Stimulated activated CD8-positive, alpha-beta memory T cell treated with anti-CD3 and anti-CD28 coated beads, Interleukin-4, amount 100 ng/mL, for 24 hours (primary cell): ENCODE measurements at places on chromosomes 12 and 14.

DNA sequence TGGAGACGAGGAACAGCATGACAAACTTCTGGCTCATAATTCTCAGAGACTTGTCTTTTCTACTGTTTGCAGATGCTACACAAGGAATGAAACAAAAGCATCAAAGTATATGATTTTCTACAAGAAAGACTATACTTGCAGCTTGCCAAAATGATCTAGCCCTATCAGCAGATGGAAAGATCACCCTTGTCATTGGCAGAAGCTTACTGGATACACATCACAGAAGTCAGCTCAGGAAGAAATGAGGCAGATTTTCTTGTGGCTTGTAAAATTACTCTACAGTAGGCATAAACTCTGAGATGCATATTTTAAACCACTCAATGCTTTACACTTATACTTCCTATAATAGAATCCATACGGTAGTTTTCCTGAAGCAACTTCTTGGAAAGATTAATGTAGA lies 20.6 kb downstream of the E2F7 start:
- no peak for DNase-seq

DNA sequence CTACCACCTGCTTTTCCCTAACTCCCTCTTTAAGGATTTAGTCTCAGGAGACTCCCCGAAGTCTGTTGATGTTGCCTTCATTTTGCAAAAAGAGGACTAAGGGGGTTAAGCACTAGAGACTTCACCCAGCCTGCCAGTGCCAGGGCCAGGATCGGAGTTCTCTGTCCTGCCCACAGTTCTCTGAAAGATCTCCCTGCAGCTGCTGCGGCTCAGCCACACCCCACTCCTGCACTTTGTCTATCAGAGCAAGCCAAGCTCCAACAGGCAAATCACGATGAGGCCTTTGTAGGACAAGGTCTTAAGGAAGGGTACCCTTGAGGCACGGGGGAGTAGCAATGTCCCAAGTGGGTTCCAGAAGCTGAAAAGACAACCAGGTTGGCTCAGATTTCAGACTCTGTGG lies 148.8 kb upstream of the EGLN3 start:
- no peak for DNase-seq

GRCh38 chr12:55707841-55708694 lies at the start of gene ITGA7:
TSS of gene ITGA7 (minus strand) at chr12:55707904. CDS start at chr12:55707682, 222 bp downstream.
- peak; percentile 49 for DNase-seq

GRCh38 chr14:103527408-103528145 lies 1.4 kb upstream of the TRMT61A start:
- no peak for DNase-seq

- no peak for DNase-seq
These were observed 121.9 kb downstream of the CAND1 start for GRCh38 chr12:67391034-67391433.

- peak; percentile 60 for DNase-seq
These were observed 32.2 kb upstream of the GNG2 start for GRCh38 chr14:51828017-51828797.

DNA sequence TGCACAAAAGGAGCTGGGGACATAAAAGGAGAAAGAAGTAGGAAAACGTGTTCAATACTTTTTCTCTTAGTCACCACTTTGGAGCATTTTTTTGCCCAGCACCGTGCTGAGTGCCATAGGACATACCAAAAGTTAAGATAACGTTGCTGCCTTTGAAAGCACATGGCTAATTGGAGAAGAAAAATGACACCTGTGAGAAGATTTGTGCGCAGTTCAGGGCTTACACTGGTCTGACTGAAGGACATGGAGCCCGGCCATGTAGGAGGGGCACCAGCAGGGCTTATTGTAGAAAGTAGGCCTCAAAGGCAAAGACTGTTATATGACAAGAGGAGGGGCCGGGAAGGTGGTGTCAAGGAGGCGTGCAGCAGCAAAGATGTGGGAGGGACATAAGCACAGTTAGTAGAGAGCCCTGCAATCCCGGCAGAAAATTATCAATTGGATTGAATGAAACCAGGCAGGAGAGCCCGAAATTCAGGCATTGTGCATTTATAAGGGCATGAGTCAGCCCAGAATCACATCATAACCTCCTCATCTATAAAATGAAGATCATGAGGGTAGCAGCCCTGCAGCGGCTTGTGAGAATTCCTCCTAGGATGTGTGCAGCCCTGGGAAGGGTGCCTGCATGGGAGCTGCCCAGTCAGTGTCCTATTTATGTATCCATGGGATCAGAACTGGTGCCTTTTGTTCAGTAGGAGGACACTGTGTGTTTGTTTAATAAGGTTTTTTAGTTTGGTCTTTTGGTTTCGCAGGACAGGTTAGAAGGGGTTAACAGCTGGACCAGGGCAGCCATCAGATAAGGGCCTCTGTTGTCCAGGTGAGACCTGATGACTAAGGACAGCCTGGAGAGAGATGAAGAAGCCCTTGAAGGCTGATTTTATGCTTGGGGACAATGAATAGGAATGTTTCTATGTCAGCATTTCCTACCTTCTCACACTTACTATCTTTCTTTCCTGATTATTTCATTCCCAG lies 122.4 kb downstream of the GPR135 start:
- no peak for DNase-seq

GRCh38 chr12:26700430-26700829 lies 132.6 kb downstream of the ITPR2 start:
- no peak for DNase-seq

DNA sequence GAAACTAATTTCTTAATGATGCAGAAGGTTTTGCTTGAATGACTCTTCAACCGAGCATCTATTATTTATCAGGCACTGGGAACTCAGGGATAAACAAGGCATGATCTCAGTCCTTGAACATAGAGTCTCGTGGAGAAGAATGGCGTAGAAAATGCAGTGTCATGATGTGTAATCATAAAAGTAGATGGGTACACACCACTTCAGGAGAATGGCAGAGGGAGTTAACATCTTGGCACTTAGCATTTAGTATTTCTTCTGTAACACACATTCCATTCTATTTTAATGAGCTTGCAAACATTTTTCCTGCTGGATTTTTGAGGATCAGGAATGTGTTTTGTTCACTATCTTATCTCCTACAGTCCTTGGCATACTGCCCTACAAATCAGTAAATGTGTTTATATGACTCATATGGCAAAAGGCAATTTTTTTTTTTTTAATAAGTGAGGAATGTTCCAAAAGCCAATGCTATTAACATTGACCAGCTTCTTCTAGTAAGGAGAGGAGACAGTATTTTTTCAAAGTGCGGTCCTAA lies 3.8 kb downstream of the TXNRD1 start:
- DNase-seq: no peak

- no peak for DNase-seq
These were observed 667.3 kb downstream of the SLC16A7 start for GRCh38 chr12:60263161-60263560.

DNA sequence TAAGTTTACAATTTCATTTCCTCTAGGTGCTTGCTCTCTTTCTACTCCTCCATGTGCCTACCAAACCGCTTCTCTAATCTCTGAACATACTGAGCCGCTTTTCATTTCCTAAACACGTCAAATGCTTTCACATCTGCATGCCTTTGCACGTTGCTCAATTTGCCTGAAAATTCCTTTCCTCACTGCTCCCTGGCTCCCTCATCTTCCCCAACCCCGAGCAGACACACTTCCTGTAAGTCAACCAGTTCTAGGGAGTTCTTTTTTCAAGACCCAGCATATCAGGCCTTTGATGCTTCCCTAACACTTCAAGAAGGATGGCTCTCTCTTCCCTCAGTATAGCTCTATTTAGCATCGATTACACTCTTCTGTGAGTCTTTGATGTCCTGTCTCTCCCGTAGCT lies 50.3 kb downstream of the LMO3 start:
- no peak for DNase-seq

- no peak for DNase-seq
These were observed 125.7 kb downstream of the SCARB1 start for GRCh38 chr12:124737772-124738635.

DNA sequence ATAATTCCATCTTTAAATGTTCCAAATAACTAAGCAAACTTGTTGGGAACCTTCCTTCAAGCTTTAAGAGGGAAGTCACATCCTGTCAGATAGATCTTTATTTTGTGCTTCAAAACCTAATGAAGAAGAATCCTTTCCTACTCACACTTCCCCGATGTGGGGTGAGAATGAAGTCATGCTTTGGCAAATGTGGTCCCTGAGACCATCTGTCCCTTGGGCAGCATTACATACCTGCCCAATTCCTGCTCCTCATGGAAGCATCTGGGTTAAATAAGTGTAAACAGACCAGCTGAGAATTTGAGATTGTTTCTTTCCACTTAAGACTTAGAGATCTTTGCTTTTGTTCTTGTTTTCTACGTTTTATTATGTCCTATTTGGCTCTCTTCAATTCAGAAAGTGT lies 606.0 kb upstream of the TMEM132C start:
- no peak for DNase-seq

- no peak for DNase-seq
These were observed 119.2 kb upstream of the DAAM1 start for GRCh38 chr14:59069163-59069854.

DNA sequence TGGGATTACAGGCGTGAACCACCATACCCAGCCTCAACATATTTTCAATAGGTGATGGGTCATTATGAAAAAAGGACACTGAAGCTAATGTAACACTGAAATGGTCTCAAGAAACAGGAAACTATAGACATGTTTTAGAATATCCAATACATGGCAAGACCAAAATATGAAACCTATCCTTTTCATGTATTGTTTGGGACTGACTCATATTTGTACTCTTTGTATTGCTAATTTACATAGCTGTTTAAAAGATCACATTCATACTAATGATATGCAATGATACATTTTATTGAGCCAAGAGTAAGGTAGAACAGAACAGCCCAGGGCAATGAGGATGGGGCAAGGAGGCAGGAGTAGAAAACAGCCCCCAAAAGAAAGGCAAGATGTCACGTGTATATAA lies 32.6 kb downstream of the RESF1 start:
- no peak for DNase-seq

DNA sequence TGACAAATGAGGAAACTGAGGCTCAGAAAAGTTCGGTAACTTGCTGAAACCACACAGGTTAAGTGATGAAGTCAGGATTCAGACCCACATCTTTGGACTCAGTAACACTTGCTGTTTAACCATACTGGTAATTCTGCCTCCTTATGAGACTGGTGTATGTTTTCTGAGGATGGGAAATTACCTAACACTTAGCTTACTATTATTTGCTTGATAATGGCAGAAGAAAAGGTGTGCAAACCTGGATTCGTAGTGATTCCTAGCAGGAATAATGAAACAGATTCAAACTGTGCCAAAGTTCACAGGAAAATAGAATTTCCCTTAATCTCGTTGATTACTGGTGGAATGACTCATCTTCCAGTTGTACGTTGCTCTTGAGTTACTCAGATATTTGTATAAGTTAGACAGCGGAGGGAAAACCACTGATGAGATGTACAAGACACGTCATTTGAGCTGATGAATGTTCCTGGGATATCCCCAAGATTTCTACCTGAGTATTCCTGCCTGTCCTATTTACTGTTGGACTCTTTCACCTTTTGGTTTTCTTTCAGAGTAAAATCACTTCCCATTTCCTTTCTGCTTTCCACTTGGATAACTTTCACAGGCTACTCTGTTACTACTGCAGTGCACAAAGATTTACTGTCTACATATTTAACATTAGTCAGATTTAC lies 37.5 kb downstream of the PRORP start:
- DNase-seq: no peak

GRCh38 chr14:58668848-58669480 lies 31.2 kb downstream of the DACT1 start:
- DNase-seq: no peak

- no peak for DNase-seq
These were observed 136.1 kb downstream of the CALM1 start for GRCh38 chr14:90532826-90533525.

- DNase-seq: no peak
These were observed 111.8 kb upstream of the DNM1L start for GRCh38 chr12:32567296-32567674.

DNA sequence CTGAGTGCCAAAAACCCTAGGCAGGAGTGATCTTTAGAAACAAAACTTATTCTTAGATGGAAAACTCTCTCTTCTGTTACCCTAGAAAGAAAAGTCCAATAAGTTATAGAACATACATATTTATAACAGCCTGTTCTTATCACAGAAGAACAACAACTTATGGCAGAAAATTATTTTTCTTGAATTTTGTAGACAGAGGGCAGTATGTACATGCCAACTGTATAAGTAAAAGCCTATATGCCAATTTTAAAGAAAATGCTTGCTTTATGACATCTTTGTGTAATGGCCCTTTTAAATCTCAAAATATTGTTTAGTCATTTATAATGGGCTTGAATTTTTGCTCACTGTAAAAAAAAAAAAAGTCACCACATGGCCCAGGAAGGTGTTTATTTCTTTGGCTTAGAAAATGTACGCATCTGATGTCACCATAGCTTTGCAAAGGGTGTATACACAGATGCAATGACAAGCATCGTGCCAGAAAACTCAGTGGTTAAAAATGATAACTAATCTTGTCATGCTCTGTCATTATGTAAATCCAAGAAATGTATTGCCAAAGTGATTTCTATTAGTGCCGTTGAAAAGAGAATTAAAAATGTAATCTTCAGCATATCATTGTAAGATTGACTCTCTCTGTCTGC lies 38.3 kb upstream of the GRIP1 start:
- DNase-seq: no peak

DNA sequence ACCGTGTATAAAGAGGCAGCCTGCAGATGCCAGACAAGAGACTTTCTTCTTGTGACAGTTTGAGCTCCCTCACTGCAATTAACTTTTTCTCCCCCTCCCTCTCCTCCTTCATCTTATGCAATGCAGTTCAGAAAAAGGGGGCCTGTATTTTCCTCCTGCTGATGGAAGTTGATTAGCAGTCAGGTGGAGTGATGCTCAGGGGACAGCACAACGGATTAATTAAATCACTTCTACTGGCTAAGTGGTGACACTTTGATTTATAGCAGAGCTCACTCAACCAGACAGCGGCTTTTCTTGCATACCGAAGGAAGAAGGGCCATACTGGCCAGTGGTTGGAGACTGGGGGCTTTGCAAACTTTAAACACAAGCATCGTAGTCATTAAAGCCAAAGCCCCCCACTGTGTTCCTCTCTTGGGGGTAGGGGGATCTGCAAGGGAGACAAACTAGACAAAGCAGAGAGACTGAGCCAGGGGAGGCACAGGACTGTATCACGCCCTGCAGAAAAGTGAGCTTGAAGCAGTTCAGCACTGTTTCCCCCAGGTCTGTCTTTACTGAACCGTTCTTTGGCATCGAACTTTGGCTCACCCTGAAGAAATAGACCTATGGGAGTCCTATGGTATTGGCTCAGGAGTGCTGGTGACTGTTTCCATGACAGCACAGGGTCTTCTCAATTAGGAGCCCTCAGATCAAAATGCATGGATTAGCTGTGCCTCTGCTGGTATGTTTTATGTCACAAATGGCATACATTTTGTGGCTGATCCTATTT lies 47.7 kb downstream of the SPRING1 start:
- DNase-seq: no peak

DNA sequence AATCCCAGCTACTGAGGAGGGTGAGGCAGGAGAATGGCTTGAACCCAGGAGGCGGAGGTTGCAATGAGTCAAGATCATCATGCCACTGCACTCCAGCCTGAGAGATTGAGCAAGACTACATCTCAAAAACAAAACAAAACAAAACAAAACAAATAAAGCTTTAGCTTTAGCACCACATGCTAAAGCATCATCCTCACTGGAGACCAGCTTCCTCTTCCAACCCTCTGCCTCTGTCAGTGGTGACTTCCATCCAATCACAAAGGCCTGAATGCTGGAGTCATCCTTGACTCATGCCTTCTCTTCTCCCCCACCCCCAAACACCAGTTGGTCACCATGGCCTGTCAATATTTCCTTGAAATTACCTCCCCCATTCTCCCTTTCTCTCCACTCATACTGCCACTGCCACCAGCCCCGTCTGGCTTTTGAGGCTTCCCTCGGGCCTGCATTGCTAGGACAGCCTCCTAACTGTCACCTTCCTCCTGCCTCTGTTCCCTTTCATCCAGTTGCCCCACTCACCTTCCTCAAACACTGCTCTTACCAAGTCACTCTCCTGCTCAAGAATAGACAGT lies 1.4 kb downstream of the ZNF385A start:
- DNase-seq: no peak
